ENCODE measurements at places on chromosomes 2 and 18. TPM values are rescaled to one million over a fixed set of nuclear protein-coding genes. Genes with fewer than 3 reads are reported as not detected.

DNA sequence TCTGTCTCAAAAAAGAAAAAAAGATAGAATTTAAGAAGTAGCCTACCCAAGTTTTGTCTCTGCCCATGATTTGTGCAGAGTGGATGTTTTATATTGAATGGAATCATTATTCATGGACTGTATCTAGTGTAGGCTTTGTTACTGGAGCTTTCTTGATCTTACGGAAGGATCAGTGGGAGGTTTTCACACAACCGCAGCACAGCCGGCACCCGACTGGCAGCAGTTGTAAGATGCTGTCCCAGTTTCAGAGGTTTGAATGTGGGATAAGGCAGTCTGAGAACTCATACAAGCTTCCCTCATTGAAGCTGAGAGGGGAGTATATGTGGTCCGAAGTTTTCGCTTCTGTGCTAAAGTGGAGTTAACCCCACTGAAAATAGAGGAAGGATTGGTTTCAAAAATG is 19.7 kb upstream of the SAG start:
- peaks cover 72% of the 10 kb centered on the region for H3K36me3 ChIP-seq
- H3K27me3 ChIP-seq: no peaks in the 10 kb centered on the region
- H3K4me3 ChIP-seq: no peak overlapping the region
- DNase-seq: no peak

Gene CDC42EP3
- 10.9 TPM for total RNA-seq

DNA sequence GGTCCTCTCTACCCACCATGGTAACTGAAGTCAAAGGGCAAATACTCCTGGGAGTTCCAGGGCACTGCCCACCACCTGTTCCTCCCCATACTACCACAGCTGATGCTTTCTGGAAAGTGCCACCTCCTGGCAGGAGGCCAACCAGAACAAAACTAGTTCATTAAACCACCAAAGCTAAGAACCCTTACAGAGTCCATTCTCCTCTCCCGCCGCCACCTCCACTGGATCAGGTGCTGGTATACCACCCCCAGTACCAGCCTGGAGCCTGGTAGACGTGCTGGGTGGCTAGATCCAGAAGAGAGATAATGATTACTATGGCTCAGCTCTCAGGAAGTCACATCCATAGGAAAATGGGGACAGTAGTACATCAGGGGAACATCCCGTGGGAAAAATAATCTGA is 300.9 kb downstream of the RIT2 start:
- H3K4me3 ChIP-seq: no peak overlapping the region
- no peak for DNase-seq
- no peaks in the 10 kb centered on the region for H3K27me3 ChIP-seq
- H3K36me3 ChIP-seq: no peaks in the 10 kb centered on the region
- no peaks in the 10 kb centered on the region for H3K4me1 ChIP-seq
- H3K27ac ChIP-seq: no peak overlapping the region

Gene DUSP2
- 436 TPM for total RNA-seq

DNA sequence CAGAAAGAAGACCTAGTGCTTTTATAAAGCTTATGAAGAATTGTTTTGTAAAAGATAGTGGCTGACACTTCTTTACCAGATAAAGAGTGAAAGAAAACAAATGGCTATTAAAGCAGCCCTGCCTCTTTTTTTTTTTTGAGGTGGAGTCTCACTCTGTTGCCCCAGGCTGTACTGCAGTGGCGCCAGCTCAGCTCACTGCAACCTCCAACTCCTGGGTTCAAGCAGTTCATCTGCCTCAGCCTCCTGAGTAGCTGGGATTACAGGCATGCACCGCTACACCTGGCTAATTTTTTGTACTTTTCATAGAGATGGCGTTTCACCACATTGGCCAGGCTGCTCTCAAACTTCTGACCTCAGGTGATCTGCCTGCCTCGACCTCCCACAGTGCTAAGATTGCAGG is 12.9 kb downstream of the ARPC2 start:
- peak overlapping the region; percentile 77 for H3K4me3 ChIP-seq
- peak; percentile 71 for DNase-seq
- H3K27me3 ChIP-seq: no peaks in the 10 kb centered on the region
- H3K4me1 ChIP-seq: peaks cover 52% of the 10 kb centered on the region

DNA sequence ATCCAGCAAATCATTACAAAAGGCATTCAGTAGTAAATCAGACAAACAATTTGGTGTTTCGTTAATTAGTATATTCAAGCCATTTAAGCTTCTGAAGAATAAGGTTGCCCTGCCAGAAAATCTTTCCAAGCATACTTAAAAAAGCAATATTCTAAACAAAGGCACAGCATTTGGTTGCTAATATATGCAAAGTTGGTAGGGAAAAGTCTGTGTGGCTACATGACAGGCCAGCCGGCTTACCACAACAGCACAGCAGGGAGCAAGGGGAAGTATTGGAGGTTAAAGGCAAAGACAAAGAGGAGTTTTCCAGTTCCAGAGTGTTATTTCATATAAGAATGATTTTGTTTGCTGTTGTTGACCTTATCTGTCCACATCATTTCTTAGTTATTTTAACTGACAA is 282.3 kb downstream of the MBD5 start:
- no peaks in the 10 kb centered on the region for H3K4me1 ChIP-seq
- H3K4me3 ChIP-seq: no peak overlapping the region
- H3K36me3 ChIP-seq: peaks cover 1% of the 10 kb centered on the region
- no peak overlapping the region for H3K27ac ChIP-seq
- no peak for DNase-seq
- H3K27me3 ChIP-seq: no peaks in the 10 kb centered on the region

Gene FABP1
- not detected for total RNA-seq

- H3K4me3 ChIP-seq: no peak overlapping the region
- H3K27me3 ChIP-seq: peaks cover 18% of the 10 kb centered on the region
- DNase-seq: no peak
- H3K36me3 ChIP-seq: no peaks in the 10 kb centered on the region
These were observed 13.9 kb downstream of the ADAM23 start for GRCh38 chr2:206457188-206457634.

GRCh38 chr2:48332286-48332685 is 197.7 kb upstream of the STON1 start:
- H3K27ac ChIP-seq: no peak overlapping the region
- no peak overlapping the region for H3K4me3 ChIP-seq
- H3K27me3 ChIP-seq: no peaks in the 10 kb centered on the region
- H3K36me3 ChIP-seq: peaks cover 22% of the 10 kb centered on the region
- H3K4me1 ChIP-seq: peaks cover 22% of the 10 kb centered on the region
- DNase-seq: no peak

Gene PDCD1
- 83.3 TPM for total RNA-seq

DNA sequence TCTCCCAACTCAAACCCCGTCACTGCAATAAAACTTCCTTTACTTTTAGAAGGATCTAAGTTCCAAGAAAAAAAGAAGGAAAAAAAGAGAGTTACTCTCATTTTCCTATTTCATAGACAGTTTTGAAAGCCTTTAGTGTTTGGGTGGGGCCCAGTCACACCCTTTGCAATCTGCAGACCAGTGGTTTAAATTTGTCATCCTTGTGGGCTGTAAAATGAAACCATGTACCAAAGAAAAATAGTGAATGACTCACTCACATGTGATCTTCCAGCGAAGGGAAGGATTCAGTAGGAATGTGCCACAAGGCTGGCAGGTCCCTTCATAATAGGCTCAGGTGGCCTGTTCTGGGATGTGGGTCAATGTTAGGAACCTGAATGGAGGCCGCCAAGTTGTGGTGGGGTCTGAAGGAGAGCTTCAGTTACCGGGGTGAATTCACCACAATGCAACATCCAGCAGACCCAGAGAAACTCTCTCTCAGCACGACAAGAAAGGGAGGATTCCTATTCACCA is 28.3 kb downstream of the ANXA4 start:
- H3K27ac ChIP-seq: peak overlapping the region; percentile 77
- H3K4me1 ChIP-seq: peaks cover 67% of the 10 kb centered on the region
- peak overlapping the region; percentile 29 for H3K4me3 ChIP-seq
- peaks cover 19% of the 10 kb centered on the region for H3K36me3 ChIP-seq

- no peak for DNase-seq
- no peak overlapping the region for H3K27ac ChIP-seq
- H3K4me1 ChIP-seq: no peaks in the 10 kb centered on the region
- H3K36me3 ChIP-seq: no peaks in the 10 kb centered on the region
These were observed 314.5 kb downstream of the NCKAP5 start for GRCh38 chr2:133253793-133254192.

Gene MAP3K19
- not detected for total RNA-seq

- no peak overlapping the region for H3K4me3 ChIP-seq
- H3K36me3 ChIP-seq: no peaks in the 10 kb centered on the region
- peaks cover 1% of the 10 kb centered on the region for H3K4me1 ChIP-seq
- DNase-seq: no peak
These were observed 318.0 kb downstream of the CELF4 start for GRCh38 chr18:37247497-37248161.

GRCh38 chr2:126220331-126220730 is 435.6 kb upstream of the GYPC start:
- H3K27me3 ChIP-seq: no peaks in the 10 kb centered on the region
- no peaks in the 10 kb centered on the region for H3K4me1 ChIP-seq
- no peak for DNase-seq
- no peak overlapping the region for H3K4me3 ChIP-seq
- no peaks in the 10 kb centered on the region for H3K36me3 ChIP-seq

- no peak for DNase-seq
- no peak overlapping the region for H3K4me3 ChIP-seq
- peaks cover 3% of the 10 kb centered on the region for H3K27me3 ChIP-seq
- H3K27ac ChIP-seq: no peak overlapping the region
- peaks cover 13% of the 10 kb centered on the region for H3K36me3 ChIP-seq
These were observed 10.7 kb upstream of the POLE4 start for GRCh38 chr2:74947703-74948102.

Gene TRIM54
- 0.47 TPM for total RNA-seq

DNA sequence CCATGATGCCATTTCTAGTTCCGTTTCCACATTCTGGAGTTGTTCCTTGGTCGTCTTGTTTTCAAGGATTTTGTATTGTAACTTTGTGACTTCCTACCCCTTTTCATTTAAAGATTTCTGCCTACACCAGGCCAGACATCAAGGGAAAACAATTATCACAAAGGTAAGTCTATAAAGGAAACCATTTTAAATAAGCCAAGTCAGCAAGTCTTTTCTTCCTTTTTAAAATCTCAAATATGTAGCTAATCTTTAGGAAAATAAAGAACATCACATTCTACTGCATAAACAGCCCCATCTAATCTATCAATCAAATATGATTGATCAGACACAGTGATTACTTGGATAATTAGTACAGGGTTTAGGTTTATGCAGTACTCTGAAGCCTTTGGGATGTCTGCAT is 35.8 kb upstream of the INSIG2 start:
- H3K27me3 ChIP-seq: peaks cover 53% of the 10 kb centered on the region
- no peak overlapping the region for H3K27ac ChIP-seq
- H3K36me3 ChIP-seq: no peaks in the 10 kb centered on the region

GRCh38 chr2:155141418-155141817 is 442.9 kb downstream of the KCNJ3 start:
- H3K36me3 ChIP-seq: no peaks in the 10 kb centered on the region
- no peak overlapping the region for H3K4me3 ChIP-seq
- no peak for DNase-seq
- no peak overlapping the region for H3K27ac ChIP-seq
- H3K4me1 ChIP-seq: no peaks in the 10 kb centered on the region

DNA sequence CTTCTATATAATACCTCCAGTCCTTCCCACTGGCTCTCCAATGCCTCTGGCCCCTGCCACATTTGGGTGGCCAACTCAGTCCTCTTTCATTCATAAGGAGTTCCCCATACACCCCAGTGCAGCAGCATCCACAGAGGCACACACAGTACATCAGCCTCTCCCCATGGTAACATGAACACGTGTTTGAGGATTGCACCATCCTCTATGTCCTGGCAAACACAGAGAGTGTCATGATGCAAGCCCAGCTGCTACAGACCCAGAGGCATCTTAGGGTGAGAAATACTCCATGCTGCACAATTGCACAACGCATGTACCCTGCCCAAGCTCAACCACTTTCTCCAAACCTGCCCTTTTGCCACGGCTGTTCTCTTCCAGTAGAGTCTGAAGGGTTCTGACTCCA is 11.5 kb downstream of the IGFBP5 start:
- peaks cover 9% of the 10 kb centered on the region for H3K4me1 ChIP-seq
- H3K36me3 ChIP-seq: no peaks in the 10 kb centered on the region
- no peak for DNase-seq
- peaks cover 23% of the 10 kb centered on the region for H3K27me3 ChIP-seq

DNA sequence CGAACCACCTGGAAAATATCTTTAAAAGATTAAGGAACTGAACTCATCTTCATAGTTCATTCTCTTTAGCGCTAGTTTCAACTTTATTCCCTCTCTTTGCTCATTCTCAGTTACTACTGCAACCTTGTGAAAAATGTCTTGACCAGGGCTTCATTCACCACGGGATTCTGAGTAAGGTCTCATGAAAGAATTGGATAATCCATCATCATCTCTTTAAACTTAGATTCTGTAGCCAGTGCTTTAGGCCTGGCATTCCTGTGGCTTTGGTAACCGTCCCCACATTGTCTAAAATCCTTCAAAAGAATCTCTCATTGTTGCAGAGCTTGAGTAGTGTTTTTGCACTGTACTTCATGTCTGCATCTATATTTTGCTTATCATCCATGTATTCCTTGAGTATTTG is 229.5 kb downstream of the ETAA1 start:
- DNase-seq: no peak
- H3K4me1 ChIP-seq: no peaks in the 10 kb centered on the region
- H3K36me3 ChIP-seq: no peaks in the 10 kb centered on the region
- no peak overlapping the region for H3K4me3 ChIP-seq
- H3K27ac ChIP-seq: no peak overlapping the region
- no peaks in the 10 kb centered on the region for H3K27me3 ChIP-seq

Gene PARD6G
- total RNA-seq: 0.40 TPM

Gene PARD3B
- total RNA-seq: 0.50 TPM

DNA sequence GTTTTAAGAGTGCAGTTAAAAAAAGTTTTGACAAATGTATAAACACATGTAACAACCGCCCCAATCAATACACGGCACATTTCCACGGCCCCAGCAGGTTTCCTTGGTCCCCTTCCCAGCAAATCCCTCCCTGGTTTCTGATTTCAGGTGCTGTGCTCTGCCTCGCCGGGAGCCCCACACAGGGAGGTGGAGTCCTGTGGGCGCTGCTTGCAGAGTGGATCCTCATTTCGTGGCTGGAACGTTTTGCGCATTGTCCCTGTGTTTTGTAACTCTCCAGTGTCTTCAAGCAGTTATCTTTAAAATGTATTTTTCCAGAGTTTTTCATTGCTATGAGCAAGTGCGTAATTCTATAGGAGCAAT is 124.8 kb downstream of the GALR1 start:
- H3K4me1 ChIP-seq: no peaks in the 10 kb centered on the region
- DNase-seq: no peak
- no peak overlapping the region for H3K4me3 ChIP-seq
- peaks cover 1% of the 10 kb centered on the region for H3K27me3 ChIP-seq
- no peak overlapping the region for H3K27ac ChIP-seq
- H3K36me3 ChIP-seq: no peaks in the 10 kb centered on the region

GRCh38 chr18:42268798-42269197 is 313.8 kb downstream of the PIK3C3 start:
- H3K36me3 ChIP-seq: no peaks in the 10 kb centered on the region
- H3K4me1 ChIP-seq: no peaks in the 10 kb centered on the region
- no peak overlapping the region for H3K27ac ChIP-seq
- no peaks in the 10 kb centered on the region for H3K27me3 ChIP-seq
- DNase-seq: no peak
- no peak overlapping the region for H3K4me3 ChIP-seq

- peaks cover 61% of the 10 kb centered on the region for H3K36me3 ChIP-seq
- H3K4me3 ChIP-seq: no peak overlapping the region
- DNase-seq: no peak
- H3K27me3 ChIP-seq: no peaks in the 10 kb centered on the region
- peaks cover 9% of the 10 kb centered on the region for H3K4me1 ChIP-seq
- H3K27ac ChIP-seq: no peak overlapping the region
These were observed 27.5 kb downstream of the BUB1 start for GRCh38 chr2:110650346-110650745.

Gene SERPINB8
- total RNA-seq: 25.5 TPM

Data from activated CD4-positive, alpha-beta T cell treated with anti-CD3 and anti-CD28 coated beads, Interleukin-2, amount 10 ng/mL, durations not matched to agents 24 days and 14 days (primary cell).